ENCODE measurements at places on chromosomes 11 and 22.

GRCh38 chr11:71418643-71419042, 29.6 kb downstream of the DHCR7 start:
- DNase-seq = no peak

- no peak for DNase-seq
Observed at GRCh38 chr22:36783743-36784142, 7.8 kb upstream of the IFT27 start.

DNA sequence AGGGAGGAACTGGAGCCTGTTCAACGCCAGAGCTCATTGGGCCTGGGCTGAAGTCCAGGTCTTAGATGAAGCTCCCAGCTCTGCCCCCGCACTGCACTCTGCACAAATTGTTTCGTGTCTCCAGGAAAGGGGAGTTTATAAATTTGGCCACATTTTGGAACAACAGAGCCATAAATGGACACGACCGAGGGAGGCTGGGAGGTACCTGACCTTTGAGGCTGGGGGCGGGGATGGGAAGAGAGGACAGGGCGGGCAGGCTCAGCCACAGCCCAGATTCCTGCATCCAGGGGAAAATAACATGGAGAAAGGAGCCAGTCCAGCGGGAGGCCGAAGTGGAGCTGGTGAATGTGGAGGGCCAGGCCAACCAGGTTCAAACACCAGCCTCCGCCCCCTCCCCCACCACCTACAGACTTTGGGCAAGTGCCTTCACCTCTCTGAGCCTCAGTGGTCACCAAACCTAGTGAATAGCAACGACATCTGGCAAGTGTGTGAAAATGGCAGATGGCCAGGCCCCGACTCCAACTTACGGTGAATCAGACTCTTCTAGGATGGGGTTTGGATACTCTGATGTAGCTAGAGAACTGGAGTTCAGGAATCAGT, 36.8 kb upstream of the SMTN start:
- no peak for DNase-seq

GRCh38 chr11:78586452-78587046, 11.9 kb upstream of the NARS2 start:
- DNase-seq = peak; percentile 33

DNA sequence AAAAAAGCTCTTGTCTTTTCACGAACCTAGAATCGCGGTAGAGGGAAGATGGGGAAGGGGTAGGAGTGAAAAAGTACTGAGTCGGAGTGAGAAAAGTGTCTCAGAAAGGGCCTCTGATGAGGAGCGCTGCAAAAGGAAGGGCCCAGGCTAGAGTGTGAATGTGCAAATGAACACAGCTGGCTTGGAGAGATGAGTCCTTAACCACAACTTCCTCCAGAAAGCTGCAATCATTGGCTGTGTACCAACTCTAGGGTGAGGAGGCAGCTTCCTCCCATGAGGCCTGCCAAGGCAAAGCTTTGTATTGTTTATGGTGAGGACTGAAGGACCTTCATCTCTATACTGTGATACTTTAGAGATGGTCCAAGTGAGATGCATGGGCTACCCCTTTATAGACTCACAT, 566.9 kb upstream of the ANO5 start:
- peak; percentile 54 for DNase-seq

GRCh38 chr11:31671681-31672080, 139.4 kb downstream of the PAX6 start:
- DNase-seq = no peak

DNA sequence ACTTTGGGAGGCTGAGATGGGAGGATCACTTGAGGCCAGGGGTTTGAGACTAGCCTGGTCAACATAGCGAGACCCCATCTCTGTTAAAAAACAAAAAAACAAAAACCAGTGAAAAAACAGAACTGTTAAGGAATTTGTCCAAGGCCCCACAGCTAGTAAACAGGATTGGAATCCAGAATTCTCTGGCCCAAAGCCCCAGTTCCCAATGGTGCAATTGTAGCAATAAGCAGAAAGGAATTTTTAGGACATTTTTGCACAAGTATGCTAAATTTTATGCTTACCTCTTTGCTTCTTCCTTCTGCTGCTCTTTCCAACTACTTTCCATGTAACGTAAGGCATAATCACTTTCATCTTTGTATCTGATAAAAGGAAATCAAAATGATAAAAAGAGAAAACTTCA, 11.6 kb downstream of the MISFA start:
- no peak for DNase-seq

DNA sequence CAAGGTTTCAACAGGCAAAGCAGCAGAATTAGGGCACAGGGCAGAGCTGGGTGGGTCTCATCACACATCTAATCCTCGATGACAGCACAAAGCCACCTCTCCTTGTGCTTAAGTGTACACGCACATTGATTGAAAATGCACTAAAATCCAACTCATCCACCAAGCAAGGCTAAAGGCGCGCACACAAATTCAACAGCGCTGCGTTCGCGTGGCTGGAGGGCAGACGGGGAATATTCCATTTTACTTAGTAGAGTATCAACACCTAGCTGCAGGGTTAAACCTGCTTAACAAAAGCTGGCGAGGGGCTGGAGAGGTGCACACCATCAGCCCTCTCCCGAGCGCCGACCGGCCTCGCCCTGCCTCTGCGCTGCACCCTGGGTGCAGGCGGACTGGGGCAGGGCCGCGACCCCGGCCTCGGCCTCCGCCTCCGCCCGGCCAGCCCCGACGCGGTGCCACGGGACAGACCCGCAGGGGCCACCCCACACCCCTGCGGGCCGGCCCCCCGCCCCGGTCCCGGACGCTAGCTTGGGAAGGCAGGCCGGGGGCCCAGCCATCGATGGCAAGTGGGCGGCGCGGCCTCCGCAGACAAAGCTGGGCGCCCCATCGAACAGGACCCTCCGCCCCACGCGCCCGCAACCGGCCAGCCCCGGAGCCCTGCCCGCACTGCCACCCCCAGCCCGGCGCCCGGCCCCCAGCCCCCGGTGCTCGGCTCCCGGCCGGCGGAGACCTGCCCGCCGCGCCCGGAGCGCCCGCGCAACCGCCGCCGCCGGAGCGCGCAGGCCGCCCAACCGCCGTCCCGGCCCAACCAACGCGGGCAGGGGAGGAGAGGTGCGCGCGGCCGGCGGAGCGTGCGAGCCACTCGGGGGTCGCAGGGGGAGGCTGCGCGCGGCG, 929 bp downstream of the PRDM10 start:
- peak; percentile 27 for DNase-seq

Data from bronchial epithelial cell (primary cell).